ENCODE measurements at places on chromosomes 11 and 22. TPM values are rescaled to one million over a fixed set of nuclear protein-coding genes. Genes with fewer than 3 reads are reported as not detected.

GRCh38 chr11:45906096-45906682, 882 bp downstream of the FREY1 start:
- DNase-seq: no peak

- DNase-seq: no peak
Observed at GRCh38 chr22:24162436-24162835, 18.9 kb upstream of the SUSD2 start.

Gene DBX1
- total RNA-seq: not detected

DNA sequence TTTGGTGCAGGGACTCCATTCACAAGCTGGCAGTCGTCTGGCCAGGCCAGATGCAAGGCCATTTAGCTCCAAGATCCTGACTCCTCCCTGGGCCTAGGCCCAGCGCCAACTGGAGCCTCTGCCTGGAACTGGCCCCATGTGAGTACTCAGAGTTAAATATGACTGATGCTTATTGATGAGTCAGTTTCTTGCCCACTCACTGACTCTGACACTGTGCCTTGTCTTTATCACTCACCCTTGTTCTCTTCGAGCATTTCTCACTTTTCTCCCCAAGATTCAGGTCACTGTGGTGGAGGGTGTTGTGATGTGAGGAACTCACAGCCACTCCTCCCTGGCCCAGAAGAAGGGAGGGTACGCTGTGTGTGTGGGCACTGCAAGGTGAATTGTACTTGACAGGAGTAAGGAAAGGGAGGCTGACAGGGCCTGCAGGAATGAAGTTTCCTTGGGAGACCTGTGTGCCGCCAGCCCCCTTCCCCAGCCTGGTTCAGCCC, 23.2 kb upstream of the ST3GAL4 start:
- DNase-seq: peak; percentile 50

DNA sequence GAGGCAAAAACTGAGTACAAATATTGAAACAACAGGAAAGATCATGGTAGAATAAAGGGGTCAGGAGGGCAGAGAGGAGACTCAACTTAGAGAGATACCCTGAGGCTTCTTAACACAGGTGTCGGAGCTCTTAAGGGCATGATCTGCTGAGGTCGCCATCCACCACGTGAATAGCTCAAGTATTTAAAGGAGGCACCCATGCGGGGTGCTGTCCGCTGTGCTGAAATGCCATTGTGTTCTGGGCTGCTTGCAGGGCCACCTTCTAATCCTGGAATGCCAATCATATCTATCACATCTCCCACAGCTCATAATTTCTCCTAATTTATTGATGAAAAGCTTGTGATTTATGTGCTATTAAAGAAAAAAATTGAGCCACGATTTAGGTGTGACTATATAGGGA, 90.2 kb downstream of the SEZ6L start:
- DNase-seq: no peak

DNA sequence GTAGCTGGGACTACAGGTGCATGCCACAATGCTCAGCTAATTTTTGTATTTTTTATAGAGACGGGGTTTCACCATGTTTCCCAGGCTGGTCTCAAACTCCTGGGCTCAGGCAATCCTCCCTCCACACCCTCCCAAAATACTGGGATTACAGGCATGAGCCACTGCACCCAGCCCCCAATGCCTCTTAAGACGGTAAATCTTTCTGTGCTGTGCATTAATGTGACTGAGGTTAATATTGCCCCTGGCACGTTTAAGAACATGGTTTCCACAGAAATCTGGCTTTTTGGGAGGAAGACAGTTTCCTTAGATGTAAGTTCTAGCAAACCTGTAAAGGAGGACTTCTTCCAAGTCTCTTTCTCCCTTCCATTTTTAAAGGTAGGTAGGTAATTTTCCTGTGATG, 6.1 kb upstream of the HORMAD2 start:
- DNase-seq: no peak

- DNase-seq: no peak
Observed at GRCh38 chr11:92461447-92461846, 236.8 kb downstream of the FAT3 start.

Gene RAB30
- total RNA-seq: 3.4 TPM

DNA sequence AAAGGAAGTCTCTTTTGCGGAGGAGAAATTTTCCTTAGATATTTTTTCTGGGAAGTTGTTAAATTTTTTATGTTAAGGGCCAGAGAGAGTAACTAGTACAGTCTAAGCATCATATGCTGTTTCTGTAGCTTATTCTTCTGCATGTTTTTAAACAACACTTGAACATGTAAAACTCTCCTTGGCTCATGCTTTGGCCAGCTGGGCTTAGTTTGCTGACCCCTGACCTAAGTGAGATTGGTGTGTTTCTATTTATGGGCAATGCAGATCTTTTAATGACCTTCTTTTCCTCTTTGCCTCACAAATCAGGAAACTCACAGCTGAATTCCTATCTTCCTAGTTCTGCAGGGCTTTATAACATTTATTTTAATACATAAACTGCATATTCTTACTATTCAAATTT, 942.5 kb downstream of the OPCML start:
- DNase-seq: no peak
